ENCODE measurements at places on chromosomes 5 and 9. TPM values are rescaled to one million over a fixed set of nuclear protein-coding genes. Genes with fewer than 3 reads are reported as not detected.

Gene SLC34A3
- under 0.01 TPM for total RNA-seq

Gene GPR150
- 0.43 TPM for total RNA-seq

Gene TNFAIP8
- 12.1 TPM for total RNA-seq

Gene PCDHGC4
- total RNA-seq, result 2.6 TPM

Gene CD14
- total RNA-seq, result 0.97 TPM

Gene TPM2
- total RNA-seq, result 1,636 TPM

Gene BSPRY
- total RNA-seq, result not detected

Gene CORO2A
- 2.2 TPM for total RNA-seq

Gene BHMT
- 0.86 TPM for total RNA-seq

Gene TEK
- total RNA-seq, result 25.8 TPM

Gene PDE6A
- total RNA-seq, result not detected

Gene IL17B
- not detected for total RNA-seq

Gene PALM2AKAP2
- 24.5 TPM for total RNA-seq

Gene ZBED3
- 2.6 TPM for total RNA-seq
